ENCODE measurements at places on chromosomes 2 and 18.

DNA sequence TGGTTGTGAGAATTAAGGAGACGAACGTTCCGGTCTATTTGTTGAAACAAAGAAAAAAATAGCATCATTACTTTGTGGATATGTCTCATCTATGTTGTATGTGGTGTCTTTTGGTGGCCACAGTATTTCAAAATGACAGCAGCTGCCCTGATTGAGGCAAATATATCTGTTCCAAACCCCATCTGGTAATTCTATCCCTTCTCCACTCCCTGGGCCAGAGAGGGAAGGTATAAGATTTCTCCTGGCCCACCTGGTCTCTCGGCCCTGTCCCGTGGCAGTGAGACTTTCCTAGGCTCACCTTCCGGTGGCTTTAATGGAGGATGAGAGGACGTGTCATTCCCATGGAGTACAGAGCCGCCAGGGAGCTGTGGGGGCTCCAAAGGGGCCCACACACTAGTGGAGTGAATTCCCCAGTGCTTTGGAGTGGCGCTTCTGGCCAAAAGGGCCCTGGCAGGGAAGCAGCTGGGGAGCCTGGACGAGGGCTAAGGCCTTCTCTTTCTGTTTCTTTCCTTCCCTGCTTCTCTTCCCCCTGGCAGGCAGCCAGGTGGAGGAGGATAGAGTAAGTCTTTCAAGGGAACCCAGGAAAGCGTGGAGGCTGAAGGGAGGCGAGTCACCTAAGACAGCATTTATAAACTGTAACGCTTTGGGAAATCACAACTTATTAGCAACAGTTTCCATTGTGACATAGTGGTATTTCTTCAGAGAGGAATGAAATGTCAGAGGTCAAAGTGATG, 5.6 kb downstream of the FOSL2 start:
- no peak for DNase-seq

GRCh38 chr18:42950732-42951131, 164.8 kb downstream of the RIT2 start:
- no peak for DNase-seq

DNA sequence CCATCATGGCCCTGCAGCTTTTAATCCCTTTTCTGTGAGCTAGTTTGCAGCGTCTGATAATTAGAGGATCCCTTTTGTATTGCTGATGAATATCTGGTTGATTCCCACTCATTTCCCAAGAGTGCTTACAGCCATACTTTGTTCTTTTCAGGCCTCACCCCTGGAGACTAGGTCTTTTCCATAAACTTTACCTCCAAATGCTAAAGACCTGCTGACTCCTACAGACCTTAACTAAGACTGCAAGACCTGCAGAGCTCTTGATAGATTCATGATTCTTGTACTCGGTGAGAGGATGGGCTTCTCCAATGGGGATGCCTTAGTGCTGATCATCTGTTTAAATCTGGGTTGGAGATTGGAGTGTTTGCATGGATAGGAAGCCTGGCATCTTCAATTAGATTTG, 33.1 kb upstream of the DYNAP start:
- DNase-seq, result no peak

DNA sequence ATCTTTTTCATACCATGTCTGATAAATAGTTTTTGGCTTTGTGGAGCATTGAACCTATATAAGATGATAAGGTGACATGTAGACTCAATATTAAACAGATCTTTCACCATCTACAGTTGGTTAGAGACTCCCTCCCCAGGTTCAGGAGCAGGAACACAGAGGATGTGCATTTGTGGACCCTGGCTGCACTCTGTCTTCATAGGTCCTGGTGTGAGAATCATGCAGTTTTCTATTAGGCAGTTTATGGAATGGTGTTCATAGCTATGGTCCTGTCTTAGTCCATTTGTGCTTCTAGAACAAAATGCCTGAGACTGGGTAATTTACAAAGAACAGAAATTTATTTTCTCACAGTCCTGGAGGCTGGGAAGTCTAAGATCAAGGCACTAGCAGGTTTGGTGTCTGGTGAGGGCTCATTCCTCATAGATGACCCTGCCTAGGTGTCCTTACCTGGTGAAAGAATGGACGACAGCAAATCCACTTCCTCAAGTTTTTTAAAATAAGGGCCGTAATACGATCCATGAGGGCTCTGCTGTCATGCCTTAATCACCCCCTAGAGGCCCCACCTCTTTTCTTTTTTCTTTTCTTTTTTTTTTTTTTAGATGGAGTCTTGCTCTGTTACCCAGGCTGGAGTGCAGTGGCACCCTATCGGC, 35.3 kb upstream of the FAM98A start:
- no peak for DNase-seq

GRCh38 chr18:22827741-22828140, 105.4 kb upstream of the RBBP8 start:
- DNase-seq, result no peak

- DNase-seq, result no peak
Measured at GRCh38 chr2:193527146-193527545, 1332.4 kb upstream of the TMEFF2 start.

DNA sequence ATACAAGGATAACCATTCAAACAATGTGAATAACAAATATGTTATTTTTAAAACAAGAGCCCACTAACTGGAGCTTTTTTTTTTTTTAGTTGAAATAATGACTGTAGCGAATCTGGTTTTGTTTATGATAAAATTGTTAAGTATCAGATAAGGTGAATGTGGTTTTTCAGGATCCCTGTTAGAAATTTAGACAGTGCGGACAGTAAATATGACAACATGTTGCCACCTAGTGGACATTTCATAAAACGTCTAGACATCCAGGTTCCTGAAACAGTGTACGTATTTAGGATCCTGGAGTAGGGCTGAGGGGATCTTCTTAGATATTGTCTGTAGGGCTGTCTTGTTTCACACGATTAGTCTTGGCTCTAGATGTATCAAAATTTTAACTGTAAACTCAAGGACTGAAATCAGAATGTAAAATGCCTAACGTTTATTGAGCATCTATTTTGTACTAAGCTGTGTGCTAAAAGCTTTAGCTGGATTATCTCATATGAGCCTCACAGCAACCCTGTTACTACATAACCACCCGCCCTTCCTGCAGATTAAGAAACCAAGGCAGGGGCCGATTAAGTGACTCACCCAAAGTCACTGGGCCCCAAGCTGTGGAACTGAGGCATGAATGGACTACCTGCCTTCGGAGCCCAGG, 23.9 kb upstream of the CCDC68 start:
- DNase-seq, result no peak

DNA sequence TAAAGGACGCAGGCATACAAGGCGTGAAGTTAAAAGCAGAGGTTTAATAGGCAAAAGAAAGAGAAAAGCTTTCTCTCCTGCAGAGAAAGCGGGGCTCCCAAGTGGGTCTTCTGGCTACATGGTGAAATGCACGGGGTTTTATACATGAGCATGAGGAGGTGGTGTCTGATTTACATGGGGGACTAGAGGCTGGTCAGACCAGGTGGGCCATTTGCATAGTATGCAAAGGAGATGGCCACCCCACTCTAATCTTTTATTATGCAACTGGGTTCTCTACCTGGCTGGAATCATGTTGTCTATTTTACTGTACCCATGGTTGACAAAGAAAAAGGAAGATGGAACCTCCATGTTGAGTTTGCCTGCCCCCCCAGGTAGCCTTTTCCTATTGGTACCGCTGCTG, 356.2 kb downstream of the KCNJ3 start:
- DNase-seq, result no peak

- no peak for DNase-seq
Measured at GRCh38 chr2:189982087-189982486, 80.4 kb downstream of the MSTN start.

GRCh38 chr18:76368271-76368670, 126.8 kb downstream of the ZNF516 start:
- no peak for DNase-seq

- DNase-seq, result no peak
Measured at GRCh38 chr2:144971786-144972335, 451.9 kb upstream of the ZEB2 start.

DNA sequence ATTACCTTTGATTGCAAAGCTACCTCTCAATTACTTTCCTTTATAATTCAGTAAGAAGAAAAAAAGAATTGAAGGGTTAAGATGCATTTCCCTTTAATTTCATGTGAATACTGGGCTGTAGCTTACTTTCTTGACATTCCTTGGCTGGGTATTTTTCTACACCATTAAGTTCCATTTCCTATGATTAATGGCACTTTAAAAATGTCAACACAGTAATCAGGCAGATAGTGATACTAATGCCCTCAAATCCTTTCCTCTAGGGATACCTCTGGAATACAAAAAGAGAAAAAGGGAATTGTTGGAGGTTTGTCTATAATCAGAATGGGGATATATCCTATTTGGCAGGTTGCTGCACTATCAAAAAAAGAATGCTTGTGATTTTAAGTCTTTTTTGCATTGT, 216.9 kb downstream of the SRBD1 start:
- DNase-seq, result no peak

- no peak for DNase-seq
Measured at GRCh38 chr2:17136877-17137276, 381.4 kb downstream of the RAD51AP2 start.

DNA sequence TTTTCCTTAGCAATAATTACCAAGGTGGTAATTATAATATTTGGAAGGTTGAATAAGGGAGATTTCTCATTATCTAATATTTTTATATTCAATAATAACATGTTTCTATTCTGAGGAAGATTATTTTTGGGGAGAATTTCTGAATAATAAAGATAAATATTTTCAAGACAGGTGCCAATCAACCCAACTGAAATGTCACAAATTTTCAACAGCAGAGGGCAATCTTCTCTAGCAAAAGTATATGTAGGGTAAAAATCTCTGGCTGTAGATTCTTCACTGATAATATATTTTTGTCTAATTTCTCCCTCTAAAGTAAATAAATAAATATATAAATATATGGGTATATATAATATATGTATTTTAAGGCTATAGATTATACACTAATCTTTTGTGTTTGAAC, 1187.2 kb upstream of the CRIM1 start:
- DNase-seq, result no peak

- no peak for DNase-seq
Measured at GRCh38 chr2:69385443-69386151, 1.4 kb downstream of the GFPT1 start.

DNA sequence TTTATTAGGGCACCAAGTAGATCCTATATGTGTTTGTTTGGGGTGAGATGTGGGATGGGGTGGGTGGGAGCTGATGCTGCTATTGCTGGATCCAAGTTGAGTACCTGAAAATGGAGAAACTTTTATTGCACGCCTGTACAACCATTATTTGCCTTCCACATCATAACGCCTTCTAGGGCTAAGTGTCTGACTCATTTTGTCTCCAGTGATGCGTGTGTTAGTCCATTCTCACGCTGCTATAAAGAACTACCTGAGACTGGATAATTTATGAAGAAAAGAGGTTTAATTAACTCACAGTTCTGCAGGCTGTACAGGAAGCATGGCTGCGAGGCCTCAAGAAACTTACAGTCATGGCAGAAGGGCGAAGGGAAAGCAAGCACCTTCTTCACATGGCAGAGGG, 58.2 kb downstream of the KDM3A start:
- DNase-seq, result no peak

- DNase-seq, result no peak
Measured at GRCh38 chr2:124911560-124911959, 886.5 kb downstream of the CNTNAP5 start.

DNA sequence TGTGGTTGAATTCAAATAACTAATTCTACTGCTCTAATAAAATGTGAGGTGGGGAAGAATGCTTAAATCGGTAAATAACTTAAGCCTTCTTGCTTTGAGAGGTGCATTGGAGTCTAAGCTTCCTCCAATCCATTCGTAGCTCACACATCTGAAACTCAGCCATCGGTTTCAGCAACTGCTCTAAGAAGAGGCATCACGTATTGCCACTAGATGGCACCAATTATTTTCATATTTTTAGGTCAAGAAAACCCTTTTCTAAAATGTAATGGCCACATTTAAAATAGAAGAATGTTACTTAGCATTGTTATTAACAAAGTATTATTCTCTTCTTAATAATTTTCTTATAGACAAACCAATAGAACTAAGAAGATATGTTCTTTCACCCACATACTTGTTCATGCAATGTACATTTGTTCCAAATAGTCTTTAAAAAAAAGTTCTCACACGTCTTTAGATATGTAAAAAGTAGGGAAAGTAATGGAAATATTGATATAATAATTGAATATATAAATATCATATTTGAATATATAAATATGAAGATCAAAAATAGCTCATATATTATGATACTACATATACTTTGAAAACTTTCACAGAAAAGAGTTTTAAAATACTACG, 229.8 kb downstream of the CCDC178 start:
- DNase-seq, result no peak

- no peak for DNase-seq
Measured at GRCh38 chr2:75707901-75708300, 2.8 kb downstream of the GCFC2 start.

DNA sequence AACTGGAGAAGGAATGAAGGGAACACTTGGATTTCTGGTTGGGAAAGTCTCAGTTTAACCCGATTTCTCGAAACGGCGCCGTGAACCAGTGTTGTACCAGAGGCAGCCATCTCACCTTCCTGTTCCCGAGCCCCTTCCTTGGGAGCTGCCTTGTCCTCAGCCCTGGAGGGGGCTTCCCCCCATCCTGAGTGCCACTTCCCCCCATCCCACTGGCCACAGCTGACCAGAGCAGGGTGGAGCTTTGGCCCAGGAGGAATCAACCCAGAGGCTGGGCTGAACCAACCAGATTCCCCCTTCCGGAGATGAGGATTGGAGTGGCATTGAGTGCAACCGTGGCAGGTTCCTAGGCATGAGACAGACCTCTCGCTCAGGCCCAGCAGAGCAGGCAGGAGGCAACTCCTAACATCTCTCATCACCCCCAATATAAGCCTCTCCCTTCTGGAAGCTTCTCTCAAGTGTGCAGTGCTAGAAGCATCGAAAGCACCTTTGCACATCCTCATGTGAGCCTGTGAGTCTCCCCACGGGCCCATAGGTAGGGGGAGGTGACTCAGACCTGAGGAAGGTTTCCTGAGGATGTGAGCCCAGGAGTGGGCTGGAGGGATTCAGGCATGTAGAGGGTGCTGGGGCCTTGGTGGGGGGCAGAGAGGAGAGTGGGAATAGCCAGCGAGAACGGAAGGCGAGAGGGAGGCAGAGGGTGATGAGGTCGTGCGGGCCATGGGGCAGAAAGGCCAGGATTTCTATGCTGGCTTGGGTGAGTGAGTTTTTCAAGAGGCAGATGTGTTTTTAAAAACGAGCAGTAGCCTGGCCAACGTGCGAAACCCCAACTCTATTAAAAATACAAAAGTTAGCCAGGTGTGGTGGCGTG, 11.9 kb downstream of the NGEF start:
- peak; percentile 31 for DNase-seq

- no peak for DNase-seq
Measured at GRCh38 chr2:157875641-157876065, 477 bp downstream of the ACVR1 start.

DNA sequence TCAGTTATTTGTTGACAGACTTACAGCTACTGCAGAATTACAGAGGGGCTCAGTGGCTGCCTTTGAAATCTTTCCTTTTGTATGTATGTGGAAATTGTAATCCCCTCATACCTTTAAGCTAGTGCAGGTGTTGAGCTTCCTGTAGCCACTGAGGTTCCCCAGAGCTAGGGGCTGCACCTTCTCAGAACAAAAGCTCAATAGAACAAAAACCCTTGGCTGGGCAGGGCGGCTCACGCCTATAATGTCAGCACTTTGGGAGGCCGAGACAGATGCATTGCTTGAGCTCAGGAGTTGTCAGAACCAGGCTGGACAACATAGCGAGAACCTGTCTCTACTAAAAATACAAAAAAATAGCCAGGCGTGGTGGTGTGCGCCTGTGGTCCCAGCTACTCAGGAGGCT, 41.3 kb upstream of the CHMP1B start:
- no peak for DNase-seq
